GM04504 (cell line): ENCODE measurements at places on chromosomes 11 and 22.

DNA sequence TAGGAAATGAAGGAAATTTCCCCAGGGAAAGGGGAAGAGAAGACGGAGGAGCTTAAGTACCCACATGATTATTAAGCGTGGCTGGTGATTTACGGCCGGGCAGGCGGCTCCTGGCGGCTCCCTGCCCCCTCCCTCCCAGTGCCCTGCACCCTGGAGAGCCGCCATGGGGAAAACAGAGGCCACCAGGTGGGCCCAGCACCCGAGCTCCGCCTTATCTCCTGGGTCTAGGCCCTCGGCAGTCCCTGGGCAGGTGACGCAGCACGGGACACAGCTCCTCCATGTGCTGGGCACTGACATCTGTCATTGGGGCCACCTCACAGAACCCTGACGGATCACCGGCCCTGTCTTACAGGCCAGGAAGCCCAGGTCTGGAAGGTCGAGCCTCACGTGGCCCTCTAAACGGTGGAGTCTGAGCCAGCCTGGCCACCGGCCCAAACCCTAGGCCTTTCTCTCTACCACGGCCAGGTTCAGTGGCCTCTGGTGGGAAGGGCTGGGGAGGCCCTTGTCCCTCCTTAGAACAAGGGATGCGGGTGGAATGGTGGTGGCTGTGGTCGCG, 60.2 kb upstream of the PPARA start:
- DNase-seq, result no peak

- DNase-seq, result no peak
These were observed 460.8 kb upstream of the CNTN5 start for GRCh38 chr11:98559961-98560360.

GRCh38 chr22:28297504-28297903, 378.4 kb upstream of the PITPNB start:
- no peak for DNase-seq

DNA sequence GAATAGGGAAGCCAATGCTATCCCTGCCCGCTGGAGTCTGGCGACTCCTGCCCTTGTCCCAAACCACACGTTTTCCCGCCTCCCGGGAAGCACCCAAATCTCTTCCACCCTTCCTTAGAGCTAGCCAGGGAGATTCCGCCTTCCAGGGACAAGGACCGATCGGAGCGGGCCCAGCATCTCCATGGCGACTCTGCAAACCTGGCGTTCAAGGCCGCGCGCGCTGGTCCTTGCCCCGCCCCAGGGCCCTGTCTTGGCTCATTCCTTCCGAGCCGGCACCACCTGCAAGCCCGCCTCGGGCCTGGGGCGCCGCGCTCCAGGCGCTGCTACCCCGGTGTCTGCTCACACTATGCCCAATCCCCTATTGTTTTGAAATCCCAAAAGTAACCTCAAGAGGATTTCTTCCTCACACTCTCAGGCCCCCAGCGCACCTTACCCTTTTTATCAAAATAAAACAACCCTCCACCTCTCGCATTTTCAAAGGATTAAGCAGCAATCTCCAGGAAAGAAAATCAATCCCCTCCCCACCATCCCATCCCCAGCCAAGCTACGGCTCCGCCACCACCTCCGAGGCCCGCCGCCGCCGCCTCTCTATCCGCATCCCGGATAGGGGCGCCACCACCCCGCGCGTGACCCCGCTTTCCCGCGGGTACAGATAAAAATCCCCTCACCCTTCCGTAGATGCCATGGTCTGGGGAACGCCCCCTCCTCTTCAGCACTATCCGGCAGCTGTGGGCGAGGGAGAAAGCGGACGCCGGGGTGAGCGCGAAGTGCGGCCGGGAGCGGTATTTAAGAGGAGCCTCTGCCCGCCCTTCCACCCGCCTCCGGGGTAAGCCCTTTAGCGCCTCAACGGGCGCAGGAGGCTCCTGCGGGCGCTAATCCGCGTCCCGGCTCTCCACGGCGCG, 825 bp downstream of the SLC1A2 start:
- DNase-seq, result no peak

DNA sequence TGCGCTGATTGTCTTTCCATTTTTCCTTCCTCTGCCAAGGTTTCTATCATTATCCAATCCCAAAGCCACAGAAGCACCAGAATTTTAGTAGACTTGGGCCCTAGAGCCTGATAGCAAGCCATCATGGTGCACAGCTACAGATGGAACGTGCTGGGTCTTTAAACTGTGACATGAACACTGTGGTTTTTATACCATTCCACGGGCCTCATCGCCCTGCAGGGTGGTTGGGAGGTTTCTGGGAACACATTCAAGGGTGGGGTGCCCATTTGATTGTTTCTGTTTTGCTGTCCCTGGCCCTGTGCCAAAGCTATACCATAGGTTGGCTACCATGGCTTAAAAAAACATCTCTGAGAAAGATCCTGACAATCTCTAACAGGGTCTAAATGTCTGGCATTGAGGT, 151.9 kb downstream of the CACNA1I start:
- DNase-seq, result no peak

DNA sequence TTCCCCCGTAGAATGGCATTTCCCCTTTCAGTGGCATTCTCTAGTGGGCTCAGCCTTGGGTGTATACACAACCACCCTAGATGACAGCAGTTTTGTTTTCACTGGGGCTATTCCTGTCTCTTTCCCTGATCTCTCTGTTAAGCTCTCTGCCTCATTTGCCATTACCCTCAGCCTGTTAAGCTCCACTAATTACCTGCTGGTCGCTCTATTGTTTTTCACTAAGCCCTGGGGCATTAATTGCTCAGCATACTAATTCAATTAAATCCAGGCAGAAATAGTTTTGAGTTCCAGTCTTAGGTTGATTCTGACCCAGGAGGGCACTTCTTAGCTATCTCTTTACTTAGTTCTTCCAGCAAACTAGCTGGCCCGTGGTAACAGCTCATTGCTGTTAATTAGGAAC, 80.0 kb downstream of the BRD1 start:
- no peak for DNase-seq

DNA sequence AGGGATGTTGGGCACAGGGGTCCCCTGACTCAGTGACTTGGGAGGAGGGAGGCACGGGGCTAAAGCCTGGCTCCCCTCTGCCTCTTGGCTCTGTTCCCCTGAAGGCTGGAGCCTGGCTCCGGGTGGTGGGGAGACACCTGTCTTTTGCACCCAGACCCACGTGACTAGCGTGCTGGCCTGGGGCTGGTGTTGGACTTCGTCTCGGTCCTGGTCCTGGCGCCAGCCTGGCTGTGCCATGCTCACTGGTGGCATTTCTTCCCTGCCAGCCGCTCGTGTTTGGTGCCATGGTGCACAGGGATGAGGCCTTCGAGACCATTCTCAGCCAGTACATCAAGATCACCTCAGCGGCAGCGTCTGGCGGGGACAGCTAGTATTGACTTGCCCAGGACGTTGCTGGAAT, 56.7 kb downstream of the GRAMD4 start:
- no peak for DNase-seq

DNA sequence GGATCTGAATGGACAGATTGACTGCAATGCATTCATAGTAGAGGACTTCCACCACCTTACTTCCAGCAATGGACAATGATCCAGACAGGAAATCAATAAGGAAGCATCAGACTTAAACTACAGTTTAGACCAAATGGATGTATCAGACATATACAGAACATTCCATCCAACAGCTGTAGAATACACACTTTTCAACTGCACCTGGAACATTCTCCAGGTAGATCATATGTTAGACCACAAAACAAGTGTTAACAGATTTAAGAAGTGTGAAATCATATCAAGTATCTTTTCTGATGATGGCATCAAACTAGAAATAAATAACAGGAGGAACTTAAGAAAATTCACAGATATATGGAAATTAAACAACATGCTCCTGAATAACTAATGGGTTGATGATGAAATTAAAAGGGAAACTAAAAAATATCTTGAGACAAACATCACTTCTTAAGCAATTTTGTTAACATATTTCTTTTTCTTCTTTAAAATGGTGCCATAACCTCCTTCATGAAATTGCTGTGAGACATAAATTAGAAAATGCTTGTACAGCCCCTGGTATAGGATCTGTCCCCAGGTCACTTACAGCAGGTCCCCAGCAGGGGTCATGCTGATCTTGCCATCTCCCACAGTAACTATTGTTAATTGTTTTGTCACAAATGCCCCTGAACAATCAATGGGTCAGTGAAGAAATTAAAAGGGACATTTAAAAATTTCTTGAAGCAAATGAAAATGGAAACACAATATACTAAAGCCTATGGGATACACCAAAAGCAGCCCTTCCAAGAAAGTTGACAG, 100.0 kb upstream of the OR4B1 start:
- DNase-seq, result no peak

DNA sequence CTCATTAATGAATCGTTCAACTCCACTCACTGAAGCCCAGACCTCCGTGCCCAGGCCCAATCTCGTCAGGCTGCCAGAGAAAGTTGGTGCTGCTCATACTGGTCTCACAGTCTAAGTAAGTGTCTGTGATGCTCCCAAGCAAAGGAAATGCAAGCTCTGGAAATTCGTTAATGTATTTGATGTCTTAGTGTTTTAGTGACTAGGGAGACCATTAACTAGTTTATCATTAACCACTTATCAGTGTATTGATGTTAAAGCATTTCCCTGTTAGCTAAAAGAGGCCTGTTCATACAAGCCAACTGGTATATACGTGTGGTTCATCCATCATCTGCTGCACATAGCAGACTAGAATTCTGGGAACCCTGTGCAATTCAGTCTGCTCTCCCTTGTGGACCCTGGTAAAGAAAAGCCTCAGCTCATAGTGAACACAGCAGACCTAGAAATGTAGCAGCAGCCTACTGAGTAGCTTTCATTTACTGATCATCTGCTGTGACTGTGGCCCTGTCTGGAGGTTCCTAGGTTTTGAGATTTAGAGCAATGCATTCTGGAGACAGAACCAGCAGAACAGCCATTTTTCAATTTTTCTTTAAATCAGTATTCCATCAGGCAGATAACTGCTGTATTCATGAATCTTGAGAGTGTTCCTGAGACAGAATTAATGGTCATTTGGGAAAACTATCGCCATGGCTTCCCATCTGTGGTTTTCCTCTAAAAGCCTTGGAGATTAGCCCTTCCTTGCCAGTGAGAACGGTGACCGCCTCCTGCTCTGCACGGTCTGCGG, 15.7 kb upstream of the AIFM3 start:
- DNase-seq, result no peak

DNA sequence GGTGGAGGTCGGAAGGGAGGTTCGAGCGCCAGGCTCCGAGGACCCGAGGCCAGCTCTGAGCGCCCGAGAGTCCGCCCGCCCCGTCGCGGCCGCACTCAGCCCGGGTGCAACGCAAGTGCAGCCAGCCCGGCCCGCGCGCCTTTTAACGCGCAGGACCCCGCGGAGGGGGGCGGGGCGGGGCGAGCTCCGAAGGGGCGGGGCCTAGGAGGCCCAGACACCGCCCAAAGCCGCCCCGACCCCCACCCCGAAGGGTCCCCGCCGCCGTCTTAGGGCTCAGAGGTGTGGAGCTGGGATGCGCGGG, at the start of gene PHOX2A:
Gene PHOX2A, minus strand, starts transcription at position 117 of the 301 bp plus-strand sequence. CDS start 172 bp downstream, outside the sequence.
- no peak for DNase-seq

- DNase-seq, result peak; percentile 91
These were observed 7.0 kb downstream of the C11orf86 start for GRCh38 chr11:66981976-66982578.

GRCh38 chr11:94997437-94997836, 23.9 kb downstream of the KDM4D start:
- DNase-seq, result no peak

- DNase-seq, result peak; percentile 82
These were observed 59.4 kb upstream of the A4GALT start for GRCh38 chr22:42780070-42780540.

DNA sequence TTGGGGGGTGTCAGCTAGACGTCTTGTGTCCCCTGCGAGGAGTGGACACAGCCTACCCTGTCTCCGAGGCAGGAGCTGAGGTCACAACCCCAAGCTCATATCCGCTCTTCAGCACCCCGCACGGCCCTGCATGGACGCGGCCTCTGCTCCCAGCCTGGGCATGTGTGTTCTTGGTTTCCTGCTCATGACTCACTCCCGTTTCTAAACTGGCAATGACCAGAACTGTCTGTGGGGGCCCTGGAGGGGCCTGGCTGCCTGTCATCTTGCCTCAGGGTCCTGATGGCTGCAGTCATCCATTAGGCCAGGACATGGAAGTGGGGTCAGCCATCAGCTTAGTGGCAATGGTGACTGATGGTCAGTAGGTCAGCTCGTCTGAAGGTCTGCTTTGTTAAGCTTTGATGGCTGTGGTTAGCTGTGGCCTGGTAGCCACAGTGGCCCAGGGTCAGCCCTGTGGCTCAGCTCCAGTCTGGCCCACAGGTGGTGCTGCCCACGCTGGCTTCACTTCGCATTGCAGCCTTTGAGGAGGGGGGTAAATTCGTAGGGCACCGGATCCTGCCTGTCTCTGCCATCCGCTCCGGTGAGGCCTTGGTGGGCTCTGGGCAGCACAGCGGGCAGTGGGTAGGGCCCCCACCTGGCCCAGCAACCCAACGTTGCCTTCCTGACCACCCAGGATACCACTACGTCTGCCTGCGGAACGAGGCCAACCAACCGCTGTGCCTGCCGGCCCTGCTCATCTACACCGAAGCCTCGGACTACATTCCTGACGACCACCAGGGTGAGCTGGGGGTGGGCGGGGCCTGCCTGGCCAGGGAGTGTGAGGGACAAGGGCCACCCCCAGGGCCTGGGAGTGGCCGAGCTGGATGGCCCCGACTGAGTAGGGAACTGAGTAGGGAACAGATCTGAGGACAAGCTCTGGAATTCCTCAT, 12.0 kb downstream of the PLCB3 start:
- DNase-seq, result no peak
